Fibroblast of lung (primary cell): ENCODE measurements at places on chromosomes 5 and 9. TPM values are rescaled to one million over a fixed set of nuclear protein-coding genes. Genes with fewer than 3 reads are reported as not detected.

The PKD2L2 gene
- 0.26 TPM in 1 of 2 replicates, not detected in the other for total RNA-seq

- H3K4me3 ChIP-seq = no peak overlapping the region
- H3K36me3 ChIP-seq = no peaks in the 10 kb centered on the region
- H3K27ac ChIP-seq = no peak overlapping the region
Measured at GRCh38 chr5:108432024-108432423, 50.1 kb upstream of the FBXL17 start.

The EFNA5 gene
- 1.8 and 3.5 TPM in 2 replicates for total RNA-seq

DNA sequence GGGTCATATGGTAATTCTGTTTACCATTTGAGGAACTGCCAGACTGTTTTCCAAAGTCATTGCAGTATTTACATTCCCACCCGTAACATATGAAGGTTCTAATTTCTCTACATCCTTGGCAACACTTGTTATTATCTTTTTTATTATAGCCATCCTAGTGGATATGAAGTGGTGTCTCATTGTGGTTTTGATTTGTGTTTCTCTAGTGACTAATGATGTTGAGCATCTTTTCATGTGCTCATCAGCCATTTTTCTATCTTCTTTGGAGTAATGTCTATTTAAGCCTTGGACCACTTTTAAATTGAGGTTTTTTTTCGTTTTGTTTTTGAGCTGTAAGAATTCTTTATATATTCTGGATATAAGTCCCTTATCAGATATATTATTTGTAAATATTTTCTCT lies 132.8 kb upstream of the RUSC2 start:
- no peak overlapping the region for H3K27ac ChIP-seq
- H3K4me1 ChIP-seq = no peaks in the 10 kb centered on the region
- H3K4me3 ChIP-seq = no peak overlapping the region
- H3K27me3 ChIP-seq = no peaks in the 10 kb centered on the region
- H3K36me3 ChIP-seq = no peaks in the 10 kb centered on the region

GRCh38 chr9:26870292-26870691 lies 22.3 kb downstream of the CAAP1 start:
- no peak for DNase-seq
- H3K27me3 ChIP-seq = no peaks in the 10 kb centered on the region
- H3K36me3 ChIP-seq = no peaks in the 10 kb centered on the region
- no peaks in the 10 kb centered on the region for H3K4me1 ChIP-seq

The SLC28A3 gene
- total RNA-seq = under 0.01 and 0.17 TPM in 2 replicates

DNA sequence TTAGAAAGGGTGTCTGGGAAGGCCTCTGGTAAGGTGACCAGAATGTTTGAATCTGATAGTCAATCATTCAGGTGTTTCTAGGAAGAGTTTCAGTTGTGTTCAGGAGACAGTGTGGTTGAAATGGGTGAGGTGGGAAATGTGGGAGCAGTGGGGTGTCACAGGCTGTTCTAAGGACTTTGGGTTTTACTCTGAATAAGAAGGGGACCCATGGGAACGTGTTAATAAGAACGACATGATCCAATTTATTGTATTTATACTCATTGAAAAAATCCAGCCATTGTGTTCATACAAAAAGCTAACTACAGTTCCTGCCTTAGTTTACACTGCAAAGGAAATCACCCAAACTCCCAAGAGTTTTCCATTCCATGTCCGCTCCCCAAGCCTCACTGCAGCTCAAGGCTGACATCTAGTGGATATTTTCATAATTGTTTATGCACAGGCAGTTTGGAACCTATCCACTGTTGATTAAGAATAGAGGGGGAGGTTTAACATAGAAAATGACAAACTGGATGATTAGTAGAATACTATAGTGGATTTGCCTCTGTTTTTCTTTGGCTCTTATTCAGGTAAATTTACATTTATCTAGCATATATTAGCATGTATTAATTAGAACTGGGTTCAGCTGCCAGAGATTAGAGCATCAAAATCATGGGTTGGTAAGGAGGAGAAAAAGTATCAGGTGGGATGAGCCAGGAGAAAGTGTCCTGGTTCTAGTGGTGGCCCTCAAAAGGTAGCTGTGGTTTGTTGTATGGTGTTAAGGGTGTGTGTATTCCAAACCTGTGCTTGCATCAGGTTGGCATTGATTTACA lies 17.7 kb downstream of the CAVIN4 start:
- peaks cover 5% of the 10 kb centered on the region for H3K4me1 ChIP-seq
- H3K4me3 ChIP-seq = no peak overlapping the region
- no peaks in the 10 kb centered on the region for H3K36me3 ChIP-seq
- peaks cover 2% of the 10 kb centered on the region for H3K27me3 ChIP-seq
- DNase-seq = peak; percentile 71

DNA sequence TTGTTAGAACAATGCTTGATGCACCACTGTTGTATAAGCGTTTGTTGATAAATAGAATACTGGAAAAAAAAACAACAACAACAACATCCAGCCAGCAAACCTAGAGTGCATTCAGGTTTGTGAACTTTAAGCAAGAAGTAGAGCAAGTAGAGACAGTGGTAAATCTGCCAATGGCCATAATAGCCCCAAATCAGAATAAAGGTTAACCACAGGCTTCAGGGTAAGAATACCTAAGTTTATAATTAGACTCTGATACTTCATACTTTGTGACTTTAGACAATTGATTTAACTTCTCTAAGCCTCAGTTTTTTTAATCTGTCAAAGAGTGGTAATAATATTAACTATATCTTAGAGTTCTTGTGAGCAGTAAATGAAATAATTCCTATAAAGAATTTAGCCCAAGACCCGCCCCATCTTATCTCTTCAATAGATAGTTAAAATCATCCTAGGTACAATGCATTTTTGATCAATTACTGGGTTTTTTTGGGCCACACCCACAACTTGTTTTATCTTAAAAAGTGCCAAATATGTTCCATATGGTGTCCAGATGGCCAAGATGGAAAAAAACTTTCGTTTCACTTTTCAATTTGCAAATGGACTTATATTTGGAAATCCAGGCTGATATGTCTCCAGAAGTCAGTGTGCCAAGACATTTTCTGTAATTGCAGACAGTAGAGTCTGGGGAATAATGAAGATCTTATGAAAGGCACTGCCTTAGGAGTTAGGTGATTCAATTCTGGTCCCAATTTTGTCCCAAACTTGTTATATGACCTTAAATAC lies 24.5 kb upstream of the DPYSL3 start:
- peak overlapping the region; percentile 47 for H3K27ac ChIP-seq
- peak; percentile 88 for DNase-seq
- H3K4me3 ChIP-seq = no peak overlapping the region
- peaks cover 6% of the 10 kb centered on the region for H3K4me1 ChIP-seq

DNA sequence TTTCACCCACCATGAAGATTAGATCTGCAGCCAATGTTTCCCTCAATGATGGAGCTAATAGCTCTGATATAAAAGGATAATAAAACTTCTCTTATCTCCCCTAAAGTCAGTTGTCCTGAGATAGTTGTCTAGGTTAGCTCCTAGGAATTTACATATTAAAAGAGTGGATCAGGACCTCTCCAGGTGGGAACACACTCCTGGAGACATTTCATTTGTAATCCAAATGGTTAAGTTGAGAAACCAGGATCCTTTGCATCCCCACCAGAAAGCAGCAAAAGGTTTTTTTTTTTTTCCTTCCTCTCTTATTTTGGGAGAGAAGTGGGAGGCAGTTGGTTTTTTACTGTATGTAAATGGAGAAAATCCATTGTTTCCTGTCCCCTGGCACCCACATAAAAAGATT lies 182.5 kb upstream of the FBXL17 start:
- no peak for DNase-seq
- H3K27ac ChIP-seq = no peak overlapping the region
- H3K27me3 ChIP-seq = no peaks in the 10 kb centered on the region
- H3K36me3 ChIP-seq = no peaks in the 10 kb centered on the region
- H3K4me3 ChIP-seq = no peak overlapping the region
